Anterior cingulate cortex (tissue), 58 donors: ENCODE measurements at places on chromosomes 3 and 15.

DNA sequence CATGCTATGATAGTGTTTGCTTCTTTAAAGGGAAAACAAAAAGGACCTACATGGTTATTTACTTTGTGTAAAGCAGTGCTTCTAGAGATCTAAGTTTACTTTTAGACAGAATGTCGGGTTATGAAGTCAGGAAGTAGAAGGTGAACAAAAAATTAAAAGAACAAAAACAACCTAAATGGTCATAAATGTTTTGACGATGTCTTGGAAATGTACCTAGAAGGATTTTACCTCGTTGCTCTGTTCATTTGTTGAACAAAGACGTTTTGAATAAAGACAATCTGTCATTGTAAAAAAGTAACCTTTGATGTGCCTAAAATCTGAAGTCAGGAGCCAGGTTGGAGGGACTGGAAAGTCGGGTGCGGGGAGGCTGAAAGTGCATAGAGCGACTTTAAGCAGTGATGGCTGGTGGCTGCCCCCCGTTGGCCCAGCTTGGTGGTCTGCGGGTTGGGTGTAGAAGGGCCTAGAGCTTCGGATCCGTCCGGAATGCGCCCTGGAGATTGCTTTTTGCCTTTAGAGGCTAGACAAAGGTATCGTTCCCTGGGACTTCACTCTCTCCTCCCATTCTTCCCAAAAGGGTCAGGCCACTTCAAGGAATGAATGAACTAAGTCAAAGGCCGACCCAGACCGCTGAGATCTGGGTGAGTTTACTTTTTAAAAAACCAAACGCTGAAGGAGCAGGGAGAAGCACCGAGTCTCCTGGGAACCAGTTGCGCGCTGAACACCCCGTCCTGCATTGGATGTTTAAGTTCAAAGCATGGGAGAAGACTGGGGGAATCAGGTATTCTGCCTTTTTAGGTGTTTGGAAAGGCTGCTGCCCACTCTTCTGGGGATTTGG lies 2.1 kb downstream of the SOX14 start:
- DNase-seq, result no peak

- DNase-seq, result no peak
Observed at GRCh38 chr15:76799760-76800159, 105.4 kb downstream of the SCAPER start.

DNA sequence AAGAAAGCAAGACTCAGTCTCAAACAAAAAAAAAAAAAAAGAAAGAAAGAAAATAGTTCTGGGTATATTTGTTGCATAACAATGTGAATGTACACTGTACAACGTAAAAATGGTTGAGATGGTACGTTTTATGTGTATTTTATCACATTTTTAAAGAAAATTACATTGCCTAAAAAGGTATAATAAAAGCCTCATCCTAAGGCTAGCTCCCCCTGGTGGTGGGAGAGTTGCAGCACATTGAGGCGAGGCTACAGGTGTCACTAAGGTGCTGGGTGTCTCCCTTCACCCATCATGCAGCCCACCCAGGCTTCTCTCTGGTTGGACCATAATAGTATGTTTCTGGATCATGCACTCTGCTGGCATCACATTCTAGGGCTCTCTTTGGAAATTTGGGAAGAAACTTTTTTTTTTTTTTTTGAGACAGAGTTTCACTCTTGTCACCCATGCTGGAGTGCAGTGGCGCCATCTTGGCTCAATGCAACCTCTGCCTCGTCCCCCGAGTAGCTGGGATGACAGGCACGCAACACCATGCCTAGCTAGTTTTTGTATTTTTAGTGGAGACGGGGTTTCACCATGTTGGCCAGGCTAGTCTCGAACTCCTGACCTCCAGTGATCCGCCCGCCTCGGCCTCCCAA lies 12.4 kb upstream of the RAB11A start:
- DNase-seq, result no peak

GRCh38 chr3:27752926-27753325 lies 30.8 kb upstream of the EOMES start:
- DNase-seq, result no peak

GRCh38 chr3:159029306-159030026 lies 227.6 kb downstream of the MFSD1 start:
- DNase-seq, result no peak

DNA sequence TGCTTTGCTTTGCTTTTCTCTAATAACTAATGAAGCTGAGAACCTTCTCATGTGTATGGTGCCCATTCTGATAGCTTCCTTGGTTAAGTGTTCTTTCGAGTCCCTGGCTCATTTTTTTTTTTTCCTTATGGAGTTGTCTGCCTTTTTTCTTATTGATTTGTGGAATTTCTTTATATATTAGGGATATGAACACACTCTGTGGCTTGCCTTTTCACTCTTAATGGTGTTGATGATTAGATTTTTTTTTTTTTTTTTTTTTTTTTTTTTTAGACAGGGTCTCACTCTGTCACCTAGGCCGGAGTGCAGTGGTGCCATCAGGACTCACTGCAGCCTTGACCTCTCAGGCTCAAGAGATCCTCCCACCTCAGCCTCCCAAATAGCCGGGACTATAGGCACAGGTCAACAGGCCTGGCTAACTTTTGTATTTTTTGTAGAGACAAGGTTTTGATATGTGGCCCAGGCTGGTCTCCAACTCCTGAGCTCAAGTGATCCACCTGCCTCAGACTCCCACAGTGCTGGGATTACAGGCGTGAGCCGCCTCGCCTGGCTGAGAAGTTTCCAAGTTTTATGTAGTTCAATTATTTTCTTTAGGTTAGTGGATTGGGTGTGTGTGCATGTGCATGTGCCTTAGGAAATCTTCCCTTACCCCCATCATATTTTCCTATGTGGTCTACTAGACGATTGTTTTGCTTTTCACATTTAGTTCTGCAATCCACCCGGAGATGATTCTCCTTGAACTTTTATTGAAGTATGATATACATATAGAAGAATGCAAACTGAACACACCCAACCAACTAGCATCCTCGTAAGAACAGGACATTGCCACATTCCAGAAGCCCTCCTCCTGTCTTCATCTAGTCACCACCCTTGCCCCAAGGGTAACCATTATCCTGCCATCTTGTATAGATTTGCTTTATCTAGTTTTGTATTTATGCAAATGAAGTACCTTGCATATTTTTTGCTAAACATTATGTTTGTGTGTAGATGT lies 1.7 kb upstream of the SNRPA1 start:
- no peak for DNase-seq

- DNase-seq, result no peak
Observed at GRCh38 chr3:43670635-43671522, 19.9 kb upstream of the ABHD5 start.

DNA sequence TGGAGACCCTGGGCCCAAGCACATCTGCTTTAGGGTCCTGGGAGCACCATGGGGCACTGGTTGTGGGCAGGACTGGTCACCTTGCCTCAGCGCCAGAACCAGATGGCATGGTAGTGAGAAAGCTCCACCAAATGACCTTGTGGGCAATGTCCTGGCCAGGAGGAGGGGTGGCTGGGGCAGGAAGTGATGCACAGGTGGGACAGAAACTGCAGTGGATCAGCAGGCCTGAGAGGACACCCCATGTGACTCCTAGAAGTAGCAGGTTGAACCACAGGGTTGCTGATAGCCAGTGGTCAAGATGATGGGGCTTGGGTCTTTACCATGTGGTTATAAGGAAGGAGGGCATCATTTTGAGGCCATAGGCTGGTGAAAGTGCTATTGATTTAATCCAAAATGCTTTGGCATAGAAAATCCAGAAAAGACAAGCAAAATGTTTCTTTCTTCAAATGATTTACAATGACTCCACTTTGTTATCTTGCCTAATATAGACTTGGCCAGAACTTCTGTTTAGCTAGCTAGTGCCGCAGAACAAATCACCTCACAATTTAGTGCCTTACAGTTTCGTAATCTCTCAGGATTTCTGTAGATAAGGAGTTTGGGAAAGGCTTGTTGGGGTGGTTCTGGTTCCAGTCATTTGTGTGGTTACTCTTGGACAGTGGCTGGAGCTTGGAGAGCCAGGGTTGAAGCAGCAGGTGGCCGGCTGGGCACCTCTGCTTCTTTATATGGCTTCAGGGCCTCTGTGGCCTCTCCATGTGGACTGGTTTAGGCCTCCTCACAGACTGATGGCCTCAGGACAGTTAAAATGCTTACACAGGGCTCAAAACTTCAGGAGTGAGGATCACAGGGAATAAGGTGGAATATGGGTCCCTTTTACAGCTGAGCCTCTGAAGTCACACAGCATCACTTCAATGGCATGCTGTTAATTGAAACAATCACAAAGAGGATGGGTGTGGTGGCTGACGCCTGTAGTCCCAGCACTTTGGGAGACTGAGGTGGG lies 27.5 kb downstream of the TMEM158 start:
- no peak for DNase-seq

DNA sequence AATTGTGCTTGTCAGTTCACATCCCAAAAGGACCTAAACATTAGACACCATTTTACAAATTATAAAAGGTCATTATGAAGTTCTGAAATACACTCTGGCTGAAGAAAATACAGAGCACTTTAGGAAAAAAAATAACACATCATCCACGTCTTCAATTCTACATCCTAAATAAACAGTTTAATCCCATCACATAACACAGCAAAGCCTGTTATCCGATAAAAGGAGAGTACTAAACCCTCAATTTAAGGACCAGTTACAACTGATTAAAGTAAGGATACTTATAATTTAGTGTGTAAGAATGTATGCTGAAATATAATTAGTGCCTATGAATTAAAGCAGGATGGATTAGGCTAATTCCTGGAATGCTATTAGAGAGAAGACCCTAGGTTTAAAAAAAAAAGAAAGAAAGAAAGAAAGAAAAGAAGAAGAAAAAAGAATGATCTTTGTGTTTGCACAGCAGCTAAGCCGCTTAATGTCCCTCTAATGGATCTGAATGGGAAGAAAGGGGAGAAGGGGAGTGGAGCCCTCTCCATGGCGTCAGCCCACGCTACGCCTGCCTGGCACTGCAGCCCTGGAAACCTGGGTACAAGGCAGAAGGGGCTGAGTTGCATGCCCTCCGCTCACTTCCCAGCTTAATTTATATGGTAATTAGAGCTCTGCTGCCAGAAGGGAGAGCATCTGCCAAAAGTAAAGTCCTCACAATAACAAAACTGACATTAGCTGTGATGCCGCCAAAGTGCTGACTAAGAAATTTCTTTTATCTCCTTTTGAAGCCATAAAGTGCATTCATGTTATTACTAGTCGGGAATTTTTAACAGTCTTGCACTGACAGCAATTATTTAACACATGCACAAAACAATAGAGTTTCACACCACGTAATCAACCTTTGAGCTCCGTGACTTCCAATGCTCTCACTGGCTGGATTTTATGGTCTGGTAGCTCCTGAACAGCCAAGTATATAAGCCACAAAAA lies 90.0 kb downstream of the FSIP1 start:
- DNase-seq, result peak; percentile 24

DNA sequence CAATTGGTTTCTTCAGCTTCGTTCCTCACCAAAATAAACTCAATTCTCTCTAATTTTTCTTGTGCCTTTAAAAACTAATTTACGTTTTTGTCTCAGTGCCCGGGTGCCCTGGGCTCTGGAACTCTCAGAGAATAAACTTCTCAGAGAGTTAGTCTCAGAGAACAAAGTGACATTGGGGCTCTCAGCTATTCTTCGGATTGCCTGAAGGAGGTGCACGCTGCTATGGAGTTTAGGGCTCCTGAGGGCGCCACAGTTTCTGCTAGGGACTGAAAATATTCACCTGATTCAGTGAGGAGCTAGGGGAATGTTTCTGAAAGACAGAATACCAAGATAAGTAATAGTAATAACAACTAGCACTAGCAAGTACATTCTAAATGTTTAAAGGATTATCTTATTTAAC lies 22.7 kb downstream of the ZIC4 start:
- DNase-seq, result no peak

- DNase-seq, result no peak
Observed at GRCh38 chr15:59691194-59691805, 2.2 kb upstream of the BNIP2 start.

- no peak for DNase-seq
Observed at GRCh38 chr15:78761891-78762385, 49.3 kb downstream of the ADAMTS7 start.
